D341Med (cell line): ENCODE measurements at places on chromosomes 2 and 18.

DNA sequence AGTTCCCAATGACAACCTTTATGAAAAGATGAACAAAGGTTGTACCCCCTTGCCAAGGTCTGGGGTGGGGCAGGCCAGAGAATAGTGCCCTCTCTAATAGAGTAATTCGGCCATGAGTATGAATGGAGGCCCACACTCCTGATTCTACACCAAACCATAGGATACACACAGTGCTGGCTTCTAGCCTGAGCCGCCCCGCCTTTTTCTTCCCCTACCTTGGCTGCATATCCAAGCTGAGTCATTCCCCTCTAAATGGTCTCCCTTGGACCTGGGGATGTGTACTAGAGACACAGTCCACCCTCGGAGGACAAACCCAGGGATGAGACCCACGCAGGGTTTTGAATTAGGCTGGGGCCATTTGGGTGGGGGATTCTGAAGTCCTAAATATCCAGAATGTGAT lies 107.2 kb upstream of the CAPN13 start:
- no peak for DNase-seq

DNA sequence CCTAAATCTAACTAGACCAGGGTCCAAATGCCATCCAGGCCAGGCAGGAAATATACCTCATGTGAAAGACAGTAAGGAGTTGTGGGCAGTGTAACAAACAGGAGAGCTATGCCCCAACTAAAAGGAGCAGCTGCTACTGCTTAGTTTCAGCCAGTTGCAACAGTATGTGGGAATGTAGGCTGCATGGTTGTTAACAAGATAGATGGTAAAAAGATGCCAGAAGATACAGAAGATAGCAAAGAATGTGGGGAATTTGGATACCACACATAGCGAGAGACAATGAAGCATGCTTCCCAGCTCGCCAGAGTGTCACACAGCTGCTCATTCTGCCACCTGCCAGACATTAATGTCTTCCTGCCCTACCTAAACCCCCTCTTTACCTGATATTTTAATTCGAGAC lies 39.4 kb upstream of the CYBRD1 start:
- no peak for DNase-seq

DNA sequence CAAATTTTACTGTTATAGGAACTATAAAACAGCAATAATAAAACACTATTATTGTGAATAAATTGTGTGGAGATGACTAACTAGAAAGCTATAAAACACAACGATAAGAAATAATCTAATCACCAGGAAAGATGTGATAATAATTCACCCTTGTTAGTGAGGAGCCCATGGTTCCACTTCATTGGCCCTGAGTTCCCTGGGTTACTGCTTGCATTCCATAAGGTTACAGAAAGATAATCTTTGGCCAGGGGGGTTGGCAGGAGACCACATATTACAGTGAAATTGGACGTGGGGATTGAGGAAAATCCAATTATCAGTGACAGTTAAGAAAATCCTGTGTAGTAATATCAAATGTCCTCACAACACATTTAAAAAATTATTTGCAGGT lies 2.5 kb upstream of the CPO start:
- no peak for DNase-seq

DNA sequence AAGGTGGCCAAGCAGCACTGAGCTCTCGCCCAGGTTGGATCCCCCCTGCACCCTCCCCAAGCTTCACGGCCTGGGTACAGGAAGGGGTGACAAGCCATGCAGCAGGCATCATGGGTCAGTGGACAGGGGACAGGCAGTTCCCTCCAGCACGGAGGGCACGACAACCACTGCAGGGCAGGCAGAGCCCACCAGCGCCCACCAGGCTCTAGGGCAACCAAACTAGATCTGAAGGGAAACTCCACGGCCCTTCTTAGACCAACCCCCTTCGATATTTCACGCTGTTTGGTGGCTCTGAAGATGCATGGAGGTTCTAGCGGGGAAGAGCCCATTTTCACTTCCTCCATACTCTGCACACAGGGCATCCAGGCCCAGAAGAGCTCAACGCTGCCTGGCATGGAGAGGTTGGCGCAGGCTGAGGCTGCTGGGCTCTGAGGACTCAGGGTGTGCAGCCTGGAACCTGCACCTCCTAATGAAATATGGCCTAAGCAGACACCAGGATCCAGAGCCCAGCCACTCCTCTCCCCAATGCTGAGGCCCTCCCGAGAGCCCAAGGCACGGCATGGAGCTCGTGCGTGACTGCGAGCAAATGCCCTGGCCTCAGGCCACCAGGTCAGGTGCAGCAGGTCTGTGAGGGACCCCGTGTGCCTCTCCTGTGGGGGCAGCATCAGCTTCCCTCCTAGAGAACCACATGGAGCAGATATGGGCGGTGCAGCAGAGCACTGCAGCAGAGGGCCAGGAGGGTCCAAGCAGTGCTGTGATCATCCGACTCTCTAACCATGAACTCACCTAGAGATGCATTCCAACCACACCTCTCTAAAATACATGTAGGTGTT lies 8.7 kb upstream of the MTERF4 start:
- no peak for DNase-seq

GRCh38 chr2:43083710-43084698 lies 142.4 kb downstream of the ZFP36L2 start:
- DNase-seq = no peak

DNA sequence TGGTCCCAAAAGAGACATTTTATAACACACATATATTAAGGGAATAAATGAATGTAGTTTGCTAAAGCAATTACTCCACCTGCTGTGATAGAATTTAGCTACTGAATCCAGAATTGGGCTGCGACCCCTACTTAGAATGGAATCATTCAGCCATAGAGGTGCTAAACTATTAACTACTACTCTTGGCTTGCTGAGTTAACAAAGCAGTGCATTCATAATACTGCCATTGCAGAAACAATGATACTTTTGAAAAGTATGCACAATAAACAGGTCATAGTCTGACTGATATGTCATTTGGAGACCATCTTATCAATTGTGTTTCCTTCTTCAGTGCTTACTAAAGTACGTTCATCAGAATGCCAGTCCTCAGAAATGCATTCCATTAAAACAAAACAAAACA lies 273.6 kb downstream of the PIEZO2 start:
- no peak for DNase-seq

GRCh38 chr2:64859312-64860212 lies 129.6 kb upstream of the SLC1A4 start:
- no peak for DNase-seq

GRCh38 chr2:37587817-37588216 lies 83.6 kb downstream of the CDC42EP3 start:
- DNase-seq = no peak

DNA sequence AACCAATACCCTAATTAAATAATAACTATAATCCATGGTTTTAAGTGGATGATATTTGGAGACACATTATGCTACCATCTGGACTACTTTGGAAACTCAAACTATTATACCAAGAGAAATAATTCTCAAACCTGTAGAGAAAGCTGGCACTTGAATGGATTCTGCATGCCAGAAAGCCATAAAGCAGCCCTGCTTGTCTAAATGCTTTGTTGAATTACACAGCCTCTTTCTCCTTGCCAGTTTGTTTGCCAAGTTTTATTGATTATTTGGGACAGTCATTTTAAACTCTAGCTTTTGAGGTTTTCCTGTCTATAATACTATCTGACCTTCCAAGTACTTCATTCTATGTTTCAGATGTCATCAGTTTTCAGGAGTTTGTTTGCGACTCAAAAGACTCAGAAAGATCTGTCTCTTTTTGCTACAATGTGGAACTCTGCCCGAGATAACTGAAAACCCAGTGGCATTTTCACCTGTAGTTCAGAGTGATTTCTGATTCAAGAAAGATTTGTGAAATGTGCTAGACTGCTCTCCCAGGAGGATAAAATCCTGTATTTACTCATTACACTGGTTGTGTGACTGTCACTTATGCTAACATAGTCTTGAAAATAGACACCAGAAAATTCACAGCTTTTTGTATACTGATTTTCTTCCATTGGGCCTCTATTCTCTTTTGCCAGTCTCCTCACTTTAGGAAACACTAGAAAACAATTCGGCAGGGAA lies 29.2 kb upstream of the MBOAT2 start:
- DNase-seq = no peak

DNA sequence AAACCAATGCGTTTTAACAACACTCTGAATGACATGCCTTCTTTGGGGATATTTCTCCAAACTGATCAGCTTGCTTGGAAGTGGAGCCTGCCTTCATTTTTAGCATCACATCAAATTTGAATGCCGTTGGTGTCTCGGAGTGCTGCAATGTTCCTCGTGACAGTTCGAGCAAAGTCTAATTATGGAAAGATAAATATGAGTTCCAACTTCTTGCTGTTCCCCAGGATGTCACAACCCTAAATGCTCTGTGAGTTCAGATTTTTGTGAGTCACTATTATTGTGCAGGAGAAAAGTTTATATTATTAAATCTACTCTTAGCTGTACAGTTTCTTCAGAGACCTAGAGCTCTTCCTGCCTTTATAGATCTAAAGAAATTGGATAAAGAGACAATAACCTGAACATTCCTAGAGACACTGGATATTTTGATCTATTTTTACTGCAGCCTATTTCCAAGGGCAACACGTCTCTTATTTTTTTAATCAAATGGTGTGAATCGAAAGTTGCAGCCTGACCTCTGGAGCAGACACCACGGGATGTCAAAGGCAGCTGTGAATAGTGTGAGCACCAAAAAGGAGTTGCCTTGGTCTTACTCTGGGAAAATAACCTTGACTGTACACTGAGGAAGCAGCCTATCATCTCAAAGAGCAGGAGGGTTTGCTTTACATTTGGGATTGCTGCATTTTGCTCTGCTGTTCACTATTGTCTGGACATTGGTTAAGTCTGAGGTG lies 330.1 kb downstream of the TDRD15 start:
- DNase-seq = no peak

DNA sequence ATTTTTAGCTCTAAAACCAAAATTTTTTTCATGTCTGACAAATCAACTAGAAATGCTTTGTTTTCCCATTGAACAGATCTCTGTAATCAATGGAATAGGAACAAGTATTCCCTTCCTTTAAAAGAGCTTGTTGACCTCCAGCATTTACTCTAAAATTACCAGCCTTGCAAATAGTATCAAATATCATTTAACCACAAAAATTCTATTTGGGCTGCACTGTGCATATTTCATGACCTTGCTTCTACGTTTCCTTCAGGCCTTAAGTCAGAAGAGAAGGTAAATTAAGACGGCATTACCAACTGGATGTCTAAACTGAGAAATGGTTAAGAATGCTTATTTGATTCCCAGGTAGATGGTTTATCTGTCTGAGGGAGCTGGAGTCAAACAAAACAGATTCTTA lies 33.3 kb upstream of the NRXN1 start:
- no peak for DNase-seq

DNA sequence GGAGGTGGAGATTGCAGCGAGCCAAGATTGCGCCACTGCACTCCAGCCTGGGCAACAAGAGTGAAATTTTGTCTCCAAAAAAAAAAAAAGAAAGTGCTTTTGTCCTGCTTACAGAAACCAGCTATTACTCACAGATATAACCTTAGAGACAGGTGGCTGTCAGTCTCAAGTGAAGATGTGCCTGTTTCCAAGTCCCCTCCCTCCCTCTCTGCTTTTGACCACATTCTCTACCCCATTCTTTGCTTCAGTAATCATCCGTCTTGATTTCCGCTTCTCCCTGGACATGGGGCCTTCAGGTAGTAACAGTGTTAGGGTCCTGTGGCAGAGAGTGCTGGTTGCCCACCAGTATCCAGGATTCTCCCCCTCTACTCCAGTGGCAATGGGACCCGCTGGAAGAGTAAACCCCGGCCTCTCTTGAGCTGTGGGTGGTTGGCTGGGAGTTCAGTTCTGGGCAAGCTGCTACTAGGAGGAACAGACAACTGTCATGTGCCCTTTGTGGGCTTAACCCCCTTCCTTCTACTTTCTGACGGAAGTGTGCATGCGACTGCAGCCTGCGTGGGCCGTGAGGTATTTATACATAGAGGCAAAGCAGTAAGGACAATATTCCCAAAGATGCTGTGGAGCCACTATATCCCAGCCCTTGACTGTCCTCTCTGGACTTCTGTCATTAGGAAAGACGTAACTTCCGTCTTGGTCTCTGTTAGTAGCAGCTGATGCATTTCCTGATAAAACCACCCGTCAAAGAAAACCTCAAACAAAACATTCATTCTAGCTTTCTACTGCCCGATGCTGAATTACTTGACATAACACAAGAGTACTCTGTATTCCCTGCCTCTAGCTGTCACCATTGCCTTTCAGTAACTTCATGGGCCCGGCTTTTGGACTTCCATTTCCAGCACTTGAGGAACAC lies 17.8 kb downstream of the PDCL3 start:
- DNase-seq = no peak

DNA sequence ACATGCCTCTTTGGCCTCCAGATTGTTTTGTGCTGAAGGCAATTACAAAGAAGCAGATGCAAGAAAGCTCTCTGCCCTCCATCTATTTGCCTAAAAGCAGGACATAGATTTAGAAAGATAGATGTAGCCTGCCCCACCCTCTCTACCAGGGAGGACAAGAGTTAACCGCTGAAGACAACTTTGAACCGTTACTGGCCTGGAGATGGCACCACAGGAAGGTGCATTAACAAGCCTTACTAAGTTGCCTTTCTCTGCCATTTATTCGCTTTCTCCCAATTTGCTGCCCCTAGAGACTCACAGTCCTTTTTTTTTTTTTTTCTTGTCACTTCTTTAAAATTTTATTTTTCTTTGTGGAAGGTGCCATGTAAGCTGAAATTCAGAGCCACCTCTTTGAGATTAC lies 28.8 kb upstream of the RMDN2 start:
- no peak for DNase-seq

DNA sequence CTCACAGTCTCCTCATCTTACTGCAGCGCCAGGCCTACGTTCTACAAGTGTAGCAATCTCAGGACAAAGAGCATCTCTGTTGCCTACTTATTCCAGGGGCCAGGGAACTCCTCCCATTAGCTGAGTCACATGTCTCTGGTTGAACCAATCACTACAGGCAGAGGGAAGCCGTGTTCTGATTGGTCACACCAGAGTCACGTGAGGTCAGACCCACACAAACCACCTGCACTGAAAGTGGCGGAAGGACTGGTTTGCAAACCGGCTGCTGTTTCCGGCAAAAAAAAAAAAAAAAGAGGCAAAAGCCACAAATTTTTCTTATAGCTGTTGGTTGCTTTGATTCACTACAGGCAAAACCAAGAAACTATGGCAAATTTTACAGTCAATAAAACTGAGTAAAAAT lies 21.9 kb upstream of the USP14 start:
- no peak for DNase-seq

GRCh38 chr18:57787068-57787685 lies 15.9 kb downstream of the ATP8B1 start:
- DNase-seq = no peak

DNA sequence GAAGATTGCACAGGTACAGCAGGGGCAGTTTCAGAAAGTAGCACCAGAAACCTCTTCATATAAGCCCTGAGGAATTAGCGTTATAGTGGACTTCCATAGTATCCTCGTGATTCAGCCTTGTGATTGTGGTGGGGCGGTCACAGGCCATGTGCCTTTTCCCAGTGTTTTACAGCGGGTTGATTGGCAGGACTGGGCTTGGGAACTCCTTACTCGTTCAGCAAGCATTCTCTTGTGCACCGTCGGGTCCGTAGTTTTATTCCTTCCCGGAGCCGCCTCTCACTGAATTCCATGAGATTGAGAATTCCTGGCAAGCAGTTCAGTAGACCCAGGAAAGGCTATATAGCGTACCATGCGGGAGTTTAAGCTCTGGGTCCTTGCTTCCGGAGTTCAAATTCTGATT lies 5.2 kb downstream of the COPS8 start:
- DNase-seq = no peak

- DNase-seq = peak; percentile 11
Measured at GRCh38 chr2:128324008-128324896, 5.6 kb upstream of the HS6ST1 start.

GRCh38 chr2:120771111-120771780 lies 35.6 kb downstream of the GLI2 start:
- DNase-seq = no peak

- DNase-seq = no peak
Measured at GRCh38 chr18:53443336-53443735, 781.1 kb downstream of the MBD2 start.

GRCh38 chr2:111201214-111201613 lies 80.5 kb downstream of the BCL2L11 start:
- DNase-seq = no peak
